Fibroblast of lung (primary cell): ENCODE measurements at places on chromosomes 3 and 15. TPM values are rescaled to one million over a fixed set of nuclear protein-coding genes. Genes with fewer than 3 reads are reported as not detected.

COL6A5 gene
- under 0.01 and 0.66 TPM in 2 replicates for total RNA-seq

UCN2 gene
- total RNA-seq, result 0.26 and 0.66 TPM in 2 replicates

GATA2 gene
- 0.51 and 0.83 TPM in 2 replicates for total RNA-seq

CCDC39 gene
- under 0.01 TPM in 2 replicates for total RNA-seq

DNA sequence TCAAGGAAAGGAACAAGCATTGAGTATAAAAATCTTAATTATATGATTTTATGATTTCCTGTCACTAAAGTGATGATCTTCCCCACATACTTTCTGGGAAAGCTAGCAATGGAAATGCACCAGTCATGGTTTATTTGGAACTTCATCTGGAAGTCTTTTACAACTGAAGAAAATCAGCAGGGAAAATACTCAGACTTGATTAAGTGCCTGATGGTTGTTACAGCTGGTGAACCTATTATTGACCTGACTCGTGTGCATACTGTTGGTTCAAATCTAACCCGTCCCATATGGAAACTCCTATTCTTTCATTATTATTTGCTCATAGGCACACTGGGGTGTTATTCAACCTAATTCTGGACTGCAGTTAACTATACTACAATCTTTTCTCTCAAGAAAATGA lies 701.8 kb upstream of the CCDC54 start:
- no peak for DNase-seq

DNA sequence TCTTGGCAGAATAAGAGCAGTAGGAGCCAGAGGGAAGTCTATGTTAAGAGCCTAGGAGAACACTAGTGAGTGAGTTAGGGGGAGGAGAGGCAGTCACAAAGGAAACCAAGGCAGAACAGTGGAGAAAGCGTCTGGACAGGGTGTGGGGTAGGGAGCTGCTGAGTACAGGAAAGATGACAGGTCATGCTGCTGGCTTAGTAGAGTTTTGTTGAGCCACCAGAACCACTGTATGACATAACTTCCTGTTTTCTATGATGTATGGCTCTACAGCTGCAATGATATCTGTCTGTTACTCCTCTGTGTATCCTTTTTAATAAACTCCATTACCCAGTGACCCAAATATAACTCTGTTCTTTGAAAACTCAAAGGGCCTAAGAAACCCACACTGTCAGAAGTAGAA lies 10.6 kb upstream of the STT3B start:
- no peak for DNase-seq

DNA sequence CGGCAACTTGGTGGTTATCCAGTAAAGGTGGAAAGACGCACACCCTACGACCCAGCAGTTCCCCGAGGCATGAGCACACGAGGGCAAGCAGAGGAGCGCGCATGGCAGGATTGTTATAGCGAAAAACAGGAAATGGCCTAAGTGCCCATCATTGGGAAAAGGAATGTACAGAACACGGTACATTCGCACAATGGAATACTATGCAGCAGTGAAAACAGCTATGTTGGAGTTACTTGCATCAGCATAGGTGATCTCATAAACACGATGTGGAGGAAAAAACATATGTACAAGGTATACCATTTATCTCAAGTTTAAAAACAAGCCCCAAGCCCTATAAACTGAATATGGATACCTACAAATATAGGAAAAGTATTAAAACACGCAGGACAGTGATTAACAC lies 6.7 kb upstream of the LINGO1 start:
- DNase-seq, result no peak
